ENCODE measurements at places on chromosomes 7 and 10.
A peak's percentile ranks its signal among the peaks of the same experiment; 100 is the strongest.

- DNase-seq, result peak; percentile 5
Measured at GRCh38 chr10:112278871-112279270, 4.3 kb upstream of the TECTB start.

DNA sequence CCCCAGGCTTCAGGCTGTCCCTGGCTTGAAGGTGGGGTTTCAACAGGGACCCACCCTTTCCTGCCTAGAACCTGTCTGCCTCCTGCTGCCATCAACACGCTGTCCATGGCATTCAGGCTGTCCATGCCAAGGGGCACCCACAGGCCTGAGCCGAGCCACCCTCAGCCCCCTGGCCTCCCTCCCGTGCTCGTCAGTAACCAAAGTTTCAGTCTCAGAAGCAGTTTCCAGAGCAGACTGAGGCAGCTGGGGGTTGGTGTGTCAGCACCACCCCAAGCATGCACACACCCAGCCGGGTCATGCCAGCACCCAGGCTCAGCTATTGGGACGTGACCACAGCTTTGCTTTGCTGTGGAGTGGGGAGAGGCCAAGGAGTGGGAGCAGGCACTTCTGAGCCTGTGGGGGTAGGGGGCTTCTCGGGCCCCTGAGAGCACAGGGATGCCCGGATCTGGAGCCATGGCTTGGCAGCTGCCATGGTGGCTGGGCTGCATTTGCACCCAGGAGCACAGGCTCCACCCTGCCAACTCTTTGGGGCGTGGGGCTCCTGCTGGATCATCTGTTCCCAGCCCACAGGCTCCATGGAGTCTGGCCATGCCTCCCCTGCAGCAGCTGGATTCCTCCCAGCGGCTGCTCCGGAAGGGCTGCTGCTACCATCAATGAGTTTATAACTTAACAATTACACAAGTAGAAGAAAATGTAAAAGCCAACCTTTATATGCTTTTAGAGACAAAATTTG, 314.5 kb upstream of the SEMA3C start:
- DNase-seq, result no peak

- DNase-seq, result peak; percentile 80
Measured at GRCh38 chr10:119658274-119658673, 7.1 kb downstream of the BAG3 start.

DNA sequence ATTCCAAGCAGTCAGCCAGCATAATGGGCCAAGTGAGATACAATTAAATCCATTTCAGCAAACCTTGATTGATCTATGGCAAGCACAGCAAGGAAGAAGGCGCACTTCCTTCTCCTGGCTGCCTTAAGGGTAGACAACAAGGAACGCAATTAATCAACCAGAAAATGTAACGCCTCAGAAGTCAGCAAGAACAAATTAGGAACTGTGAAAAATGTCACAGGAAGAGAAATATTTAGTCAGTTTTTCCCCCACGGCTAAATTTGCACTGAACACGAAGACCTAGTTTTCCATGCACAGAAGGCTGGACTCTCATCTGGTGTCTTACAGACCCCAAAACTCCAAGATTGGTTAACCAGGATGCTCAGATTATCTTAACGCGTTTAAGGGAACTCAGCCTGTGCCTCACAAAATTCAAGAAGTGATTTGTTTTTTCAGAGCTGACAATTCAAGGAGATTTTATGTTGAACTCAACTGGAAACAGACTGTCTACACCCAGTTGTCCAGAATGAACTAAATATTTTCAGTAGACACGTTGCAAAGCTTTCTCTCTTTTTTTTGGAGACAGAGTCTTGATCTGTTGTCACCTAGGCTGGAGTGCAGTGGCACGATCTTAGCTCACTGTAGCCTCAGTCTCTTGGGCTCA, 14.2 kb downstream of the SNX8 start:
- peak; percentile 81 for DNase-seq

DNA sequence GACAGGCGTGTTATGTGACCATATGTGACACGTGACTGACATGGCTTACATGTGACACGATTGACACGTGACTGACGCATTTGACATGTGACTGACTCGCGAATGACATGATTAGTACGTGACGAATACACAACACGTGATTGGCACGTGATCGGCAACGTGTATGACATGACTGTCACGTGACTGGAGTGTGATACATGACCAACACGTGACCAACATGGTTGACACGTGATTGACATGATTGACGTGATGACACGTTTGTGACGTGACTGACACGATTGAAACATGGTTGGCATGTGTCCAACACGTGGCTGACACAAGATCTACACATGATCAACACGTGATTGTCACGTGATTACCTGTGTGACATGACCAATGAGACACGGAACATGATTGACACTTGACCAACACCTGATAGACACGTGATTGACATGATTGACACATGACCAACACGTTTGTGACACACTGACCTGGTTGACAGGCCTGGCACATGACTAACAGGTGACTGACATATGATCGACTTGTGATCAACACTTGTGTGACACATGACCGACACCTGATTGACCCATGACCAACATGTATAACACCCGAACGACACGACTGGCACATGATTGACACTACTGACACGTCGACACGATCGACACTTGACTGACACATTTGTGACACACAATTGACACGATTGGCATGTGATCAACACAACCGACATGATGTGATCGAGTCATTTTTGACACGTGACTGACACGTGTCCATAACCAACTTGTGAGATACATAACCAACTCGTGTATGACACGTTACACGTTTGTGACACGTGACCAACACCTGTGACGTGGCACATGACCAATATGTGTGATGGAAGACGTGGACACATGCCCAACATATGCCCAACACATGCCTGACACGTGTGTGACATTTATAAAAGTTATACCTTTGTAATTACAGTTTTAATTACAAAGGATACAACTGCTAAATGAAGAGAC, 21.1 kb downstream of the CRPPA start:
- DNase-seq, result no peak

DNA sequence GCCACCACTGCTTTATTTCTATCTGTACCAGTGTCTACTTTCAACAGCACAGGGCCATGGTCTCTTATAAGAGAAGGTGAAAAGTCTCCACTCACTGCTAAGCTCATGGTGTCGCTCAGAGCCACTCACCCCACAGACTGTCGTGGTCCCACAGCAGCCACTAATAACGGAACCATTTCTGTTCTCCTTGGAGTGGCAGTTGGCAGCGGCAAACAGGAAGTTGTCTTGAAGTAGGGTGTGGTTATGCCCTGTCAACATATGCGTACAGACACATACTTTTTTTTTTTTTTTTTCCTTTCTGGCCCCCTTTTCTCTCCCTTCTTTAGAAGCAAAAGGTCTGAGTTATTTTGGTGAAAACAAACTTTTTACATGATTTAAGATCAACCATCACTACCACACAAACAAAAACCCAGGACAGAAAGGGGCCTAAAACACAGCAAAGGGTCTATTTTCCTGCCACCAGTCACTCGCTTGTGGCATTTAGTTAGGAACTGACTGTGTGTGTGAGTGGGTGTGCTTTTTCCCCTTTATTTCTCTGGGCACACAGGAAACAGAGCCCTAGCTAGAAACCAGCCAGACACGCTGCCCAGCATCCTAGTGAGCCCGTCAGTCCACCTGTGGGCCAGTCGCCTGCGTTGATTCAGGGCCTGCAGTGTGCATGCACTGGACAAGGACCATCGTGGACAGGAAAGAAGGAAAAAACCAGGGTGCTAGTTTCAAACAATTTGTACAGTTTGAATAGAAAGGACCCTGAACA, 96.7 kb upstream of the EFCAB10 start:
- DNase-seq, result peak; percentile 88

GRCh38 chr7:117825132-117825531, 48.1 kb downstream of the CTTNBP2 start:
- DNase-seq, result no peak

- DNase-seq, result no peak
Measured at GRCh38 chr10:130416334-130417150, 280.4 kb downstream of the GLRX3 start.

DNA sequence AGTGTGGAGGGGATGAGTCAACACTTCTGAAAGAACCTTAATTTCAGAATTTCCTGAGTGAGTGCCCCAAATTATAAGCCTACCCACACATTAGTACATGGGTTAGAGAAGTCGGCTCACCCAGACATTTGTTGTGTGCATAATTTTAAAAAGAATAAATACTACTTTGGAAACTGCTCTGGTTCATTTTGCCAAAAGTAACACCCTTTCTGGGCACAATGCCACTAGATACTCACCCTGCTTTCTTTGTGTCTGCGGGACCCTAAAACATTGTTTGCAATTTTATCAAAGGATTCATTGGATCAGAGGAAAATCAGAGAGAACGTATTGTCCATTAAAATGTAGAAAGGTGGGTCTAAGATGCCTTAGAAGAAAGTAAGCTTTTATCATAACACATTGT, 245.5 kb upstream of the NRP1 start:
- no peak for DNase-seq

- DNase-seq, result no peak
Measured at GRCh38 chr10:49111320-49111698, 4.0 kb downstream of the VSTM4 start.

GRCh38 chr10:87177-88080, 38.3 kb upstream of the TUBB8 start:
- DNase-seq, result no peak

- no peak for DNase-seq
Measured at GRCh38 chr10:14879928-14880193, 1.2 kb downstream of the SUV39H2 start.

DNA sequence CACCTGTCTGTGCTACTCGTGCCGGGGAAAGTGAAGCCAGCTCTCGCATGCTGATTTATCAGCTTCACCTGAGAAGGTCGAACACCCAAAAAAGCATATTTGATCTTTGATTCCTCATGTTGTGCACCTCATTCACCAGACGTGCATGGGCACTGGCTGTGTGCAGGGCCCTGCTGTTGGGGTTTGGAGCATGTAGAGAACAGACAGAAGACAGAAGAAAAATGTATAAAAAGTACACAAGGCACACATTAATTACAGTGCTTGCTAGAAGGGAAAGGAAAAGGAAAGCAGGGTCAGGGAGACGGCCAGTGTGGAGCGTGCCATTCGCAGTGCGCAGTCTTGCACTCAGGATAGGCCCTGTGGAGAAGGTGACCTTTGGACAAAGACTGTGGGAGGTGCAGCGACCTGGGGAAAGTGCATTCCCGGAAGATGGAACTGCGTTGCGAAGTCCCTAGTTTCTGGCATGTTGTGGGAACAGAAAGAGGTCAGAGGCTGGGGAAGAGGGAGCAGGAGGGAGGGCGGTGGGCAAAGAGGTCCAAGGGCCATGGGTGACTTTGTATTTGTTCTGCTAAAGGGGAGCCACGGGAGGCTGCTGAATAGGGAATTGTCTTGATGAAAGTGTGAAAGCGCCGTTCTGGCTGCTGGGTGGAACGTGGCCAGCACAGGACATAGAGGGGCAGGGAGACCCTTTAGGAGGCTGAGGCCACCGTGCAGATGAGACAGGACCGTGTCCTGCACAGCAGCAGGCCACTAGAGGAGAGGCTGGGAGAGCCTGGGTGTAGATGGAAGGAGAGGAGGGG, 232.8 kb downstream of the GLRX3 start:
- no peak for DNase-seq

GRCh38 chr7:14144538-14144937, 155.1 kb upstream of the ETV1 start:
- no peak for DNase-seq

- peak; percentile 22 for DNase-seq
Measured at GRCh38 chr10:49115015-49115795, at the start of gene VSTM4. VSTM4 (minus strand) TSS chr10:49115522; CDS start chr10:49115485, 37 bp downstream.
